Naive B cell (primary cell): ENCODE measurements at places on chromosomes 5 and 9. TPM values are rescaled to one million over a fixed set of nuclear protein-coding genes. Genes with fewer than 3 reads are reported as not detected.
A peak's percentile ranks its signal among the peaks of the same experiment; 100 is the strongest.

DNA sequence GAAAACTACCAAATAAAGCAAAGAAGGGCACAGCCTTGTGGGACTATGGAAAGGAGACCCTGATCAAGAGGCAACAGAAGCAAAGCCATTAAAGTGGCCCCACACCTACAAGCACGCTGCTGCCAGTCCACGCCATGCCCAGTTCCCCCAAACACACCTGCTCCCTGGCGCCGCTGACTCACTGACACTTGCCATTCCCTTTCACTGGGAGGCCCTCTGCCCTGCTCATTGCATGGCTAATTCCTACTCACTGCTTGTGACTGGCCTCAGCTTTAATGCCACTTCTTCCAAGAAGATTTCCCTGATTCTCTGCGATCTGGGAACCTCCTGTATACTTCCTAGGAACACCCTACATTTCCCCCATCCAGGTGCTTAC lies 71.2 kb upstream of the TAF1L start:
- H3K36me3 ChIP-seq: no peaks in the 10 kb centered on the region
- H3K4me1 ChIP-seq: no peaks in the 10 kb centered on the region
- H3K4me3 ChIP-seq: no peak overlapping the region
- H3K27me3 ChIP-seq: peaks cover 10% of the 10 kb centered on the region

- H3K4me1 ChIP-seq: peaks cover 50% of the 10 kb centered on the region
- H3K27me3 ChIP-seq: peaks cover 12% of the 10 kb centered on the region
- no peak overlapping the region for H3K27ac ChIP-seq
- H3K36me3 ChIP-seq: no peaks in the 10 kb centered on the region
- H3K4me3 ChIP-seq: peak overlapping the region; percentile 7
Measured at GRCh38 chr5:124738681-124739633, 7.5 kb downstream of the ZNF608 start.

DNA sequence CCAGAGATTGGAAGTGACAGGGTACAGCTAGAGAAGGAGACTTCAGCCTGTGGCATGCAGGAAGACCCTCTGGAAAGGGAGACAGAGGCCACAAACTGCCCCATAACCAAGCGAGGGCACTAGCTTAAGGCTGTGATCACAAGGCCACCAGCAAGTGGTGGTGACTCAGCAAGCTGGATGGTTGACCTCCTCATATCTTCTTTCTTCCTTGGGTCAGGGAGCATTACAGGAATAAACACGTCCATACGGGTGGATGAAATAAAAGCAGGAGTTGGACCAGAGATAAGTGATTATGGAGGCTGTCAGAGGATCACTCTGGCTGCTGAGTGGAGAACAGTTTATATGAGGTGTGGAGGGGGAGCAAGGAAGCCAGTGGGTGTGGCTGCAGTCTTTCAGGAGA lies 234.6 kb upstream of the TAS2R1 start:
- H3K27ac ChIP-seq: no peak overlapping the region
- no peak overlapping the region for H3K4me3 ChIP-seq
- H3K27me3 ChIP-seq: no peaks in the 10 kb centered on the region
- H3K36me3 ChIP-seq: peaks cover 10% of the 10 kb centered on the region
- DNase-seq: no peak
- H3K4me1 ChIP-seq: no peaks in the 10 kb centered on the region

GRCh38 chr5:62144401-62145022 lies 161.5 kb upstream of the KIF2A start:
- no peaks in the 10 kb centered on the region for H3K4me1 ChIP-seq
- no peak overlapping the region for H3K4me3 ChIP-seq
- no peak overlapping the region for H3K27ac ChIP-seq
- peaks cover 12% of the 10 kb centered on the region for H3K27me3 ChIP-seq
- no peaks in the 10 kb centered on the region for H3K36me3 ChIP-seq

- H3K27me3 ChIP-seq: peaks cover 14% of the 10 kb centered on the region
- H3K4me1 ChIP-seq: no peaks in the 10 kb centered on the region
- no peaks in the 10 kb centered on the region for H3K36me3 ChIP-seq
- no peak overlapping the region for H3K4me3 ChIP-seq
- H3K27ac ChIP-seq: no peak overlapping the region
Measured at GRCh38 chr5:68054638-68055037, 160.9 kb upstream of the PIK3R1 start.

- H3K4me1 ChIP-seq: no peaks in the 10 kb centered on the region
- H3K4me3 ChIP-seq: no peak overlapping the region
- H3K27me3 ChIP-seq: no peaks in the 10 kb centered on the region
- no peak overlapping the region for H3K27ac ChIP-seq
Measured at GRCh38 chr5:40453689-40454088, 226.0 kb upstream of the PTGER4 start.

DNA sequence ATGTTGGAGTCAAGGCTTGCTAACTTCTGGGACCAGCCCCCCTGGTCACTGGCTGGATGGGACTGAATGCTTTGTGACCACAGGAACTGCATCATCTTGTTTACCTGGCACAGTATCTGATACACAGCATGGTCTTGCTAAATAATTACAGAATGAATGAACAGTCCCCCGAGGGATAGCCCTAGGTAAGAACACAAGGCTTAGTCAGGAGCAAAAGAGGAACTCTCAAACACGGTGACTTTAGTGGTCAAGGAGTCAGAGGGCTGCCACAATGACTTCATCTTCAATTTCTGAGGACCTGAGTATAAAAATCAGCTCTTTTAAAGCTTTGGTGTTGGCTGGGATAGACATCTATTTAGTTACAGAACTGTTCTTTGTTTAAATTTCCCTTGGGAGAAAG lies 15.1 kb upstream of the CXCL14 start:
- H3K27ac ChIP-seq: no peak overlapping the region
- DNase-seq: no peak
- H3K36me3 ChIP-seq: no peaks in the 10 kb centered on the region
- H3K4me3 ChIP-seq: no peak overlapping the region

- DNase-seq: no peak
- no peaks in the 10 kb centered on the region for H3K36me3 ChIP-seq
- H3K4me1 ChIP-seq: peaks cover 33% of the 10 kb centered on the region
- peak within 1 kb of the TSS; percentile 33 for H3K4me3 ChIP-seq
- H3K27me3 ChIP-seq: peaks cover 77% of the 10 kb centered on the region
Measured at GRCh38 chr5:83471405-83472212, at the start of gene VCAN. Gene VCAN (plus strand): TSS chr5:83471744. CDS start chr5:83483519, 11,775 bp downstream.

DNA sequence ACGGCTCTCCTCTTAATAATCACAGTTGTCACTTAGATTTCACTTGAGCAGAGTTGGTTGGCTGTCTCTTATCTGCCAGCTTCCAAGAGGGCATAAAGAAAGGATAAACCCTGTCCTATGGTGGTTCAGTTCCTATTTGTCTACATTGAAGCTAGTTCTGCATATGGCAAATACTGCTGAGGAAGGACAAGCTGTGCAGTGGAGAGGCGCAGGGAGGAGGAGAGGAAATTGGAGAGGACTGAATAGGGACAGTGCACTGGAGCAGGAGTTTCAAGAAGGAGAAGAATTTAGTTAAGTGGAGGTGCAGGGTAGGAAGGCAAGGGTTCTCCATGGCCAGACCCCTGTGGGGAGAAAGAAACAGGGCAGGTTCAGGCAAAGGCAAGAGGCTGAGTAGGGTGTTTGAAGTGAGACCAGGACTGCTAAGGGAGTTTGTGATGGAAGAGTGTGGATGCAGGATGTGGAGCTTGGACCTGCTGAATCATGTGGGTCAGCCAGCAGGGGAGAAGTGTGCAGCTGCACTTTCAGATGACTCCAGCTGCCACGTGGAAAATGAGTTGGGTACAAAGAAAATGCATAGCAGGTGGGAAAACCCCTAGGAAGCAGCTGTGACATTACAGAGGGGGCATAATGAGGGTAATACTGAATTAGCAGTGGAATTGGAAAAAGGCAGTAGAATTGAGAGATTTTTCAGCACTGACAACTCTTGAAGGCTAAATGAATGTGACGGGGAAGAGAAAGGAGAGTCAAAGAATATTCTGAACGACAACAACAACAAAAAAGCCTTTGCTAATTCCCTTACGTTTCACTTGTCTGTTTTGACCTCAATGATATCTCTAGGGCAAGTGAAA lies 66.8 kb downstream of the MAMDC2 start:
- H3K27me3 ChIP-seq: peaks cover 14% of the 10 kb centered on the region
- H3K27ac ChIP-seq: no peak overlapping the region
- peak overlapping the region; percentile 78 for H3K4me3 ChIP-seq

GRCh38 chr5:160269017-160269416 lies 39.7 kb downstream of the FABP6 start:
- H3K36me3 ChIP-seq: no peaks in the 10 kb centered on the region
- no peak for DNase-seq
- peaks cover 10% of the 10 kb centered on the region for H3K4me1 ChIP-seq
- H3K27ac ChIP-seq: no peak overlapping the region
- peaks cover 7% of the 10 kb centered on the region for H3K27me3 ChIP-seq

DNA sequence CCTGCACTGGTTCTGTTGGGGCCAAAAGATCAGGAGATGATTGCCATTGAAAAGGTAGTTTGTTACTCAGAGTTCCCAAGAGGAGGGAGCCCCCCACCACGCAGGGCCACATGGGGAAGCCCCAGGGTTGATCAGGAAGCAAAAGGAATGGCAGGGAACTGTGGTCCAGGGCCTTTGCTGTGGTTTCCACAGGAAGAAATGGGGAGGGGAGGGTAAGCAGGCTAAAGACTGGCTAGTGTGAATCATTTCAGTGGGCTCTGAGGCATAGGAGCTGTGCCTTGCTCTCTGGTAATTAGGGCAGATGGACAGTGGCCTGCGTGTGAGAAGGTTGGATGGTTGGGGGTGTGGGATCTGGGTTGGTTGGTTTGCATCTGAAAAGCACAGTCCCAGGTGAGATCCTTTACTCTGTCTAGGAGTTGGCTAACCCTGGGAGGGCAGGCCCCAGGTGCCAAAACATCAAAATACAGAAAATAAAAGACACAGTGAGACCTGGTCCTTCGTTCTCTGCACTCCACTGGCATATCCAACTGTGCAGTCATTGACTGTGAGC lies 66.1 kb downstream of the PTPDC1 start:
- H3K36me3 ChIP-seq: no peaks in the 10 kb centered on the region
- peaks cover 48% of the 10 kb centered on the region for H3K4me1 ChIP-seq
- H3K27me3 ChIP-seq: no peaks in the 10 kb centered on the region
- no peak for DNase-seq

DNA sequence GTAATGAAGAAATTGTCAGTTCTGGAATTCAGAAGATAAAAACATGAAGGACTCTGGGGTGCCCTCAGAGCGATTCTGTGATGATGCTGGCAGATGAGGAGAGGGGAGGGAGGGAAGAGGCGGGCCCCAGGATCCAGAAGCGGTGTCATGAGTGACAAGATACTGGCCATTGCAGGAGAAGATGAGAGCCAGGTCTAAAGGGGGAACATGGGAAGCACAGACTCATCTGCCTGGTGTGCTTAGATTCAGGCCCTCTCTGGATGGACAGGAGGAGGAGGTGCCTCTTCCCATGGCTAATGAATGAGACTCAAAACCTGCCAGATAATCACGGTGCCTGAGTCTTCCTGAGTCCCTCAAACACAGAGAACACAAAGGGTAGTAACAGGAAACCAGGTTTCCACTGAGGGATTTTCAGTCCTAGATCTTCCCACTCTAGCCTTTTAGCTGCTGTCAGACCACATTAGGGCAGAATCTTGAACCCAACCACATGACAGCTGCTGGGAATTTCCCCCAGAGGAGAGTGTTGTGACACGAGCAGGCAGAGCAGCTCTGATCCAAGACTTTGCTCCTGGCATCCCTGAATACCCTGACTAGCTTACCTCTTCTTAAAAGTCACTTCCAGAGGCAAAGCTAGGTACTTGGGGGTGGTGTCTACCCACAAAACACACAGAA lies 28.2 kb upstream of the HSPA9 start:
- DNase-seq: no peak
- no peak overlapping the region for H3K4me3 ChIP-seq
- no peaks in the 10 kb centered on the region for H3K36me3 ChIP-seq
- peaks cover 40% of the 10 kb centered on the region for H3K27me3 ChIP-seq

DNA sequence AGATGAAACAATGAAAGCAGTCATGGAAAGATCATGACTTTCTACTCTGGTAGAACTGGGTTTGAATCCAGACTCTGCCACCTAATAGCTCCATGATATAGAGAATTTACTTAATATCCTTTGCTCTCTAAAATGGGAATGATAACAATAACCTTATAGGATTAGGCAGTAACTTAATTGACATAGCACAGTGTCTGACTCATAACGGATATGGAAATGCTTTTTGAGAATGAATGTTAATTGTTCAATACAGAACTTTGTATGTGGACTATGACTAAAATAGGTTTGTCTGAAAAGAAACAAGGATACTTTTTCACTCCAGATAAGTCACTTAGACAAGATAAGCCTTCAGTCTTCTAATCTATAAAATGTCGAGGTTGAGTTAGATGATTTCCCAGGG lies 330.7 kb downstream of the PTPRD start:
- no peak for DNase-seq
- no peak overlapping the region for H3K4me3 ChIP-seq
- no peaks in the 10 kb centered on the region for H3K27me3 ChIP-seq
- H3K4me1 ChIP-seq: no peaks in the 10 kb centered on the region

- no peak for DNase-seq
- H3K4me1 ChIP-seq: no peaks in the 10 kb centered on the region
Measured at GRCh38 chr5:36481454-36482120, 124.8 kb upstream of the SLC1A3 start.

GRCh38 chr5:74853256-74853655 lies 12.9 kb downstream of the FAM169A start:
- no peaks in the 10 kb centered on the region for H3K36me3 ChIP-seq
- H3K4me1 ChIP-seq: peaks cover 24% of the 10 kb centered on the region
- no peak for DNase-seq
- H3K4me3 ChIP-seq: no peak overlapping the region
- H3K27me3 ChIP-seq: no peaks in the 10 kb centered on the region
- H3K27ac ChIP-seq: no peak overlapping the region

GRCh38 chr9:97320080-97320642 lies 12.7 kb downstream of the CCDC180 start:
- no peaks in the 10 kb centered on the region for H3K4me1 ChIP-seq
- no peak for DNase-seq
- H3K4me3 ChIP-seq: no peak overlapping the region
- H3K27me3 ChIP-seq: no peaks in the 10 kb centered on the region

DNA sequence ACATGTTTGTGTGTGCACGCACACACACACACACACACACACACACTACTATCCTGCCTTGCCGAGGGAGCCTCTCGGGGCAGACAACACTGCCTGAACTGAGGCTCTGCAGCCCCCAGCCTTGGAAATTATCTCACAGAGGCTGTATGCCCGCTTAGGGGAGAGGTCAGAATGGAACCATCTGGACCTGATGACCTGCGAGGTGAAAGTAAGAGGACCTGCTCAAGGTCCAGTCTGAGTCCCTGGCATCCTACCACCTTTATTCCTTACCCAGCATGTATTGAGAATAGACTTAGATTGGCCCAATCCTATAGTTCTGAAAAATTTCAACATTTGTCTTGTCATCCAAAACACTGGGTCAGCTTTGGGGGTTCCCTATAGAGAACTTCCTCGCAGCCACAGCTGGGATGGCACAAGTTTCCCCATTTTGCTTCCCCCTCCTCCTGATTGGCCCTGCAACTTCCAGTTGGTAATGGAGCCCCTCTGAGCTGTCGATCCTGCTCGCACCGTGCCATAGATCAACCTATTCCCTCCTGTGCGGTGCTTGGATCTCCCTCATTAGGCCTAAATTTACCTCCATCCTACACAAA lies 10.2 kb downstream of the MVB12B start:
- peaks cover 8% of the 10 kb centered on the region for H3K36me3 ChIP-seq
- H3K27me3 ChIP-seq: peaks cover 5% of the 10 kb centered on the region
- no peak overlapping the region for H3K27ac ChIP-seq

GRCh38 chr5:10588109-10588775 lies 24.4 kb downstream of the ANKRD33B start:
- H3K27me3 ChIP-seq: no peaks in the 10 kb centered on the region
- peaks cover 88% of the 10 kb centered on the region for H3K4me1 ChIP-seq
- H3K27ac ChIP-seq: peak overlapping the region; percentile 62
- H3K36me3 ChIP-seq: peaks cover 12% of the 10 kb centered on the region

The WDR38 gene
- not detected for polyA plus RNA-seq

The SLC46A2 gene
- polyA plus RNA-seq: 0.21 TPM

The PFN3 gene
- not detected for polyA plus RNA-seq

The RASGRF2 gene
- polyA plus RNA-seq: not detected

The LHX3 gene
- not detected for polyA plus RNA-seq

The FCN2 gene
- not detected for polyA plus RNA-seq

The NR5A1 gene
- polyA plus RNA-seq: not detected

The NEUROG1 gene
- polyA plus RNA-seq: not detected
